Central memory CD8-positive, alpha-beta T cell (primary cell): ENCODE measurements at places on chromosomes 5 and 9.

DNA sequence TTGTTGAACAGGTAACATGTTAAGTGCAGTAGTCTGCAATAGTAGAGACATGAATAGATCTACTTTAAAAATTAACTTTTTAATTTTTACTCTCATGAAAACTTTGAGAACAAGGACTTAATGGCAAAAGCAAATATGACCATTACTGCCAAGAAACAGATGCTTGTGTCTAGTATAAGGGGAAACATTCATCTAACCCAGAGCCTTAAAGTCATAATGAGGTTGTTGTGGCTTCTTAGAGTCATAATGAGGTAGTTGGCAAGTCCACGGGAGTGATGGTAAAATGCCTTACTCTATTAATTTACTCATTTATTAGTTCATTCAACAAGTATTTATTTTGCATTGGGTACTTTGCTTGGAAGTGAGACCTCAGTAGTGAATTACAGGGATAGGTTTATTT lies 71.5 kb downstream of the JAKMIP2 start:
- peaks cover 19% of the 10 kb centered on the region for H3K4me1 ChIP-seq
- H3K36me3 ChIP-seq, result no peaks in the 10 kb centered on the region
- no peak overlapping the region for H3K4me3 ChIP-seq
- H3K27ac ChIP-seq, result peak overlapping the region; percentile 71
- no peak for DNase-seq

GRCh38 chr5:2746561-2747032 lies 4.9 kb downstream of the IRX2 start:
- no peak overlapping the region for H3K27ac ChIP-seq
- H3K4me1 ChIP-seq, result no peaks in the 10 kb centered on the region
- H3K27me3 ChIP-seq, result peaks cover 63% of the 10 kb centered on the region

GRCh38 chr5:86463339-86463738 lies 154.4 kb upstream of the COX7C start:
- H3K27ac ChIP-seq, result no peak overlapping the region
- H3K27me3 ChIP-seq, result no peaks in the 10 kb centered on the region
- no peaks in the 10 kb centered on the region for H3K4me1 ChIP-seq
- no peak for DNase-seq

DNA sequence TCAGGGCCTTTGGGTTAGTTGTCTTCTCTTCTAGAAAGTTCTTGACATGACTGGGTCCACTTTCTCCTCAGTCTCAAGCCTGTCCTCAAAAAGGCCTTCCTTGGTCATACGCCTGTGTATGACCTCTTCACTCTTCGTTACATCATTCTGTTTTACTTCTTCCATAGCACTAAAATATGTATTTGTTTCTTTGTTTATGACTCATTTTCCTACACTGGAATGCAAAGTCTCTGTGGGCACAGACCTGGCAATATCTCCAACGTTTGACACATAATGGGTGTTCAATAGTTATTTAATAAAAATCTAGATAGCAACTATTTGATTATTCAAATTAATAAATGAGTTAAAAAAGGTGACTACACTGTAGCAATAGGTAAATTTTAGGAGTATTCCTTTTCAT lies 85.1 kb downstream of the YIPF5 start:
- H3K36me3 ChIP-seq, result no peaks in the 10 kb centered on the region
- no peak for DNase-seq
- no peaks in the 10 kb centered on the region for H3K27me3 ChIP-seq

- H3K27me3 ChIP-seq, result peaks cover 91% of the 10 kb centered on the region
- H3K36me3 ChIP-seq, result no peaks in the 10 kb centered on the region
Observed at GRCh38 chr9:37650873-37651768, at the start of gene FRMPD1. FRMPD1 (plus strand) TSS chr9:37650954; CDS start chr9:37692642, 41,688 bp downstream.

DNA sequence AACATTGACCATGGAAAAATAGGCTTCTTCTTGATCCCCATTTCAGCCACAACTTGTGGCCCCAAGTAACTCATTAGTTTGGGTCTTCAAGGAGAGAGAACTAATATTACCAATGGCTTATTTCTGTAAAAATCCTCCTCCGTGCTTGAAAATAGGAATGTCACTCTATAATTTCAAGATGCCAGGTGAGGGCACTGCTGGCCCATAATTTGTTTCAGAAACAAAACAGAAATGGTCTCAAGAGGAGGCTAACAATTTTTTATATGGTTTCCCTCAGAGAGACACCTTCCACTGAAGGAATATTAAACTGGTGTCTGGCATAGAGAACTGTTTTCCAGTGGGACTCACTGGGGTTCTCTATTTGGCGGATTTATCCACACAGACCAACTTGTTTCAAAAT lies 437.0 kb upstream of the TRPC7 start:
- peaks cover 23% of the 10 kb centered on the region for H3K27me3 ChIP-seq
- DNase-seq, result no peak
- H3K4me3 ChIP-seq, result no peak overlapping the region
- no peak overlapping the region for H3K27ac ChIP-seq

- peaks cover 9% of the 10 kb centered on the region for H3K27me3 ChIP-seq
- H3K27ac ChIP-seq, result no peak overlapping the region
- H3K4me3 ChIP-seq, result no peak overlapping the region
- no peak for DNase-seq
- no peaks in the 10 kb centered on the region for H3K36me3 ChIP-seq
- H3K4me1 ChIP-seq, result no peaks in the 10 kb centered on the region
Observed at GRCh38 chr9:133916159-133916541, 76.0 kb downstream of the VAV2 start.

DNA sequence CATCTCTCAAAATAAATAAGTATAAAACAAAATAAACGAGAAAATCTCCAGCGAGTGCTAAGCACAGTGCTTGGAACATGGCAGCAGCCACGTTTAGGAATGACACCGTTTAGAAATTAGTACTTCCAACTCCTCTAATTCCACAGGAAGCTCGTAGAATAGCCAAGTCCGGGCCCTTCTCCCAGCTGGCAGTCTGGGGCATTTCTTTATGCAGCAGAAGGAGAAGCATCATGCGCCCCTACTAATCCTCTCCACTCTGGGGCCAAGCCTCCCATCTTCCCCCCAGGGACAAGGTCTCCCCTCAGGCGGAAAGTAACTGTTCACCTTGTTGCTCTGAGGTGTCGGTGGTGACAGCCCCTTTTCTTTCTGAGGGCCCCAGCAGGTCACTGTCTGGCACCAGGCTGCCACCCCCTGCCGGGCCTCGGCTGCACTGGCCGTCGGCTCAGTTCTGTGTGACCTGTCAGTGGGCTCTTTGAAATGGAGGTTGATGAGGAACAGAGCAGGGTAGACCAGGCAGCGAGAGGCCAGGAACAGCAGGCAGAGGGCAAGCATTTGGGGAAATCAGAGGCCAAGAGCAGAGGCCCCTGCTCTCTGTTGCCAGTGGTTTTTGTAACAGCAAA lies 113.5 kb upstream of the WWC1 start:
- H3K4me1 ChIP-seq, result no peaks in the 10 kb centered on the region
- no peak for DNase-seq
- H3K27ac ChIP-seq, result no peak overlapping the region
- no peak overlapping the region for H3K4me3 ChIP-seq

DNA sequence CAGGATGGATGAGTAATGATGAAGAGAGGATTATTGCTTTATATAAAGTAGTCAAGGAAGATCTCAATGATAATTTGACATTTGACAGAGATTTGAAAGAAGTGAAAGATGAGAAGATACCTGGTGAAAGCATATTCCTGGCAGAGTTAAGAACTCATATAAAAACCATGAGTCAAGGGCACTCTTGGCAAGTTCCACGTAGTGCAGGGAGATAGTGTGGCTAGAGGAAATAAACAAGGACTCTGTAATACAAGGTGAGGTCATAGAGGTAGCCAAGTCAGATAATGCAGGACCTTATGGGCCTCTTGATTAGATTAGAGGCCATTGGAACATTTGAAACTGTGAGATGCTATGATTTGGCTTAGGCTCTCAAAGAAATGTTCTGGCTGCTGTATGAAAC lies 72.3 kb downstream of the HCN1 start:
- DNase-seq, result no peak
- no peak overlapping the region for H3K27ac ChIP-seq
- H3K27me3 ChIP-seq, result no peaks in the 10 kb centered on the region
- H3K4me3 ChIP-seq, result no peak overlapping the region
- H3K36me3 ChIP-seq, result no peaks in the 10 kb centered on the region

GRCh38 chr5:138015916-138016315 lies 17.0 kb downstream of the FAM13B start:
- no peak overlapping the region for H3K27ac ChIP-seq
- no peaks in the 10 kb centered on the region for H3K27me3 ChIP-seq
- peaks cover 65% of the 10 kb centered on the region for H3K36me3 ChIP-seq
- H3K4me3 ChIP-seq, result no peak overlapping the region

- DNase-seq, result no peak
- H3K4me3 ChIP-seq, result no peak overlapping the region
- peaks cover 42% of the 10 kb centered on the region for H3K27me3 ChIP-seq
- no peaks in the 10 kb centered on the region for H3K36me3 ChIP-seq
- H3K27ac ChIP-seq, result no peak overlapping the region
Observed at GRCh38 chr9:96067004-96067403, 191.5 kb downstream of the ERCC6L2 start.

DNA sequence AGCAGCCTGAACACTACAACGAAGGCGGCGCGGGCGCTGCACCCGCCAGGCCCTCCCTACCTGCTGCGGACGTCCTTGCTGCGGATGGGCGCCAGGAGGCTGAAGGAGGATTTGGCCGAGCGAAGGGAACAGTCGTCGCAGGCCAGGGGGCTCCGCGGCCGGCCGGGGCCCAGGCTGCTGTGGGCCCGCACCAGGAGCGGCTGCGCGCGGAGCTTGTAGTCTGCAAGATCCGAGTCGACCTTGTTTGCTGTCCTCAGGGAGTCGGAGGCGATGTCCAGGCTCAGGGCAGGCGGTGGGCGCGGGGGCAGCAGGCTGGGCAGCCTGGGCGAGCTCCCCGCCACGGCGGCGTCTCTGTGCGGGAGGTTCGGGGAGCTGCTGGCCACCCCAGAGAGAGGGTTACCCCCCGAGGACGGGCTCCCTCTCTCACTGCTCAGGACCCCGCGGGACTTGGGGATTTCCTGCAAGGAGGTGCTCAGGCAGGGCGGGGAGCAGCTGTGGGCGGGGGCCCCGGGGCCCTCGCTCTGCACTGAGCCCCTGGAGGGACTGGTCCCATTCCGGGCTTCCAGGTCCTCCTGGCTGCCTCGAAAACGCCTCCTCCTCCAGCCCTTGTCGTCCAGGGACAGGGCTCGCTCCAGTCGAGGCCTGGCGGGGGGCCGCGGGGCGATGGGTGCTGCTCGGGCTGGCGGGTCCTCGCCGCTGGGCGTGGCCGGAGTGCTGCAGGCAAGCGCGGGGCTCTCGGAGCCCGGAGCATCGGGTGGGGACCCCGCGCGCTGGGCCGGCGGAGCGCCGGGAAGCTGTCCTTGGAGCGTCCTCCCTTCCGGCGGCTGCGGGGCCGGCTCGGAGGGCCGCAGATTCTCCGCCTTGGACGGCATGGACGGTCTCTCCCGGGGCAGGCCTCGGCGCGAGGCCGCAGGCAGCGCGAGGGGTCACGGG lies 831 bp downstream of the INPP5E start:
- H3K36me3 ChIP-seq, result peaks cover 26% of the 10 kb centered on the region
- peak overlapping the region; percentile 76 for H3K27ac ChIP-seq
- no peaks in the 10 kb centered on the region for H3K27me3 ChIP-seq
- peaks cover 27% of the 10 kb centered on the region for H3K4me1 ChIP-seq
- peak overlapping the region; percentile 85 for H3K4me3 ChIP-seq

- H3K36me3 ChIP-seq, result no peaks in the 10 kb centered on the region
- no peaks in the 10 kb centered on the region for H3K4me1 ChIP-seq
- peaks cover 17% of the 10 kb centered on the region for H3K27me3 ChIP-seq
- no peak for DNase-seq
Observed at GRCh38 chr5:122581629-122582028, 193.3 kb upstream of the SNX2 start.

GRCh38 chr5:72272398-72272797 lies 47.6 kb downstream of the MRPS27 start:
- H3K36me3 ChIP-seq, result peaks cover 3% of the 10 kb centered on the region
- H3K4me3 ChIP-seq, result no peak overlapping the region
- no peak overlapping the region for H3K27ac ChIP-seq
- DNase-seq, result no peak
- H3K27me3 ChIP-seq, result no peaks in the 10 kb centered on the region

DNA sequence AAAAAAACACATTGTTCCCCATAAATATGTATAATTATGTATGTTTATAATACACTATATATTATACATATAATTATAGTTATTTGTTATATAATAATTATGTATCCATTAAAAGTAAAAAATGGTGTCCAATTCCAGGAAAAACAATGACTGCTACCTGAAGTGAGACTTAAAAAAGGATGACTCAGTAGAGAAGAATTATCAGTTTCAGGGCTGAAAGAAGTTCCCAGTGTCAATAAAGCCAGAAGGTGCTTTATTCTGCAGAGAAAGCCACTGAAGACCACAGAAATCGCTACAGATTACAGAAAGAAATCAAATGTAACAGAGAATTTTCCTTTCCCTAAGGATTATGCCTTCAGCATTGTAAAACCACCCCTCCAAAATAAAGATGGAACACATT lies 50.9 kb downstream of the ANKRD31 start:
- H3K36me3 ChIP-seq, result no peaks in the 10 kb centered on the region
- no peak overlapping the region for H3K27ac ChIP-seq
- peaks cover 7% of the 10 kb centered on the region for H3K4me1 ChIP-seq

DNA sequence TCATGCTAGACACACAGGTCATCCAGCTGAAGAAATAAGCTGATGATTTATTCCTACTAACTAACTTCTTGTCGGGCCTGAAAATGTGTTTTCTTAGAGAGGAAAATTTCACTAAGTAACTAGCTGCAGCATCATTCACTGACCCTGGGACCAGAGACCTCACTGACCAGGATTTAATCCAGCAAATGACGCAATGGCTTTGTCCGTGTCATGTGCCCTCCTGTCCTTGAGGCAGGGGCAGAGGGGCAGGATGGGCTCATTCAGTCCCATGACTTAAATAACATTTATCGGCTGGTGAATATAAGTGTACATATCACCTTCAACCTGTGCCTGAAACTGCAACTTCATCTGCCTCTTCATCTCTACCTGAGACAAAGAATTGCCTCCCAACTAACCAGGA lies 154.8 kb downstream of the SEMA5A start:
- H3K27ac ChIP-seq, result no peak overlapping the region
- no peak for DNase-seq
- H3K4me3 ChIP-seq, result no peak overlapping the region
- H3K27me3 ChIP-seq, result no peaks in the 10 kb centered on the region
- H3K4me1 ChIP-seq, result no peaks in the 10 kb centered on the region

GRCh38 chr5:78025540-78025939 lies 249.4 kb upstream of the TBCA start:
- DNase-seq, result no peak
- H3K4me3 ChIP-seq, result no peak overlapping the region
- peaks cover 11% of the 10 kb centered on the region for H3K36me3 ChIP-seq
- H3K27me3 ChIP-seq, result no peaks in the 10 kb centered on the region

- H3K4me1 ChIP-seq, result no peaks in the 10 kb centered on the region
- H3K27ac ChIP-seq, result no peak overlapping the region
Observed at GRCh38 chr5:128537221-128537999, 635 bp downstream of the FBN2 start.

GRCh38 chr9:77521091-77521490 lies 127.0 kb downstream of the GNA14 start:
- no peak for DNase-seq
- H3K27me3 ChIP-seq, result peaks cover 24% of the 10 kb centered on the region
- H3K4me3 ChIP-seq, result no peak overlapping the region

GRCh38 chr9:9949978-9950377 lies 662.8 kb downstream of the PTPRD start:
- DNase-seq, result no peak
- H3K36me3 ChIP-seq, result no peaks in the 10 kb centered on the region
- H3K4me1 ChIP-seq, result no peaks in the 10 kb centered on the region
- no peak overlapping the region for H3K27ac ChIP-seq
- no peaks in the 10 kb centered on the region for H3K27me3 ChIP-seq
